ENCODE measurements at places on chromosomes 5 and 9.

- DNase-seq, result no peak
Measured at GRCh38 chr5:55918087-55919035, 67.2 kb downstream of the IL31RA start.

DNA sequence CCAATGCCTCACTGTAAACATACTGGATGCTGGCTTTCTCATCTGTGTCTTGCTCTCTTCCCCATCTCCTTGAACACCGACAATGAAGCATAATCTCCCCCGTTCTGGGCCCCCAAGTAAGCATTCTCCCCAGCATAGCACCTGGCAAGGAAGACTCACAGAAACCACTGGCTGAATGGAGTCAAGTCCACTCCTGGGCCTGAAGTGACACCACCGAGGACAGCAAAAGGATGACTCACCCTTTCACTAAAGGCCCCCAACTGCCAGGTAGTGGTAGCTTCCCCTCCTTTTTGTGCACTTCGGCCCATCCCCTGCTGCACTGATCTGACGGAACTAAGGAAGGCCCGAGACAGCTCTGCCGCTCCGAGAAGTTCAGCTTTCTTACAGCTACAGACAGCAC lies 9.4 kb downstream of the VDAC1 start:
- DNase-seq, result no peak

DNA sequence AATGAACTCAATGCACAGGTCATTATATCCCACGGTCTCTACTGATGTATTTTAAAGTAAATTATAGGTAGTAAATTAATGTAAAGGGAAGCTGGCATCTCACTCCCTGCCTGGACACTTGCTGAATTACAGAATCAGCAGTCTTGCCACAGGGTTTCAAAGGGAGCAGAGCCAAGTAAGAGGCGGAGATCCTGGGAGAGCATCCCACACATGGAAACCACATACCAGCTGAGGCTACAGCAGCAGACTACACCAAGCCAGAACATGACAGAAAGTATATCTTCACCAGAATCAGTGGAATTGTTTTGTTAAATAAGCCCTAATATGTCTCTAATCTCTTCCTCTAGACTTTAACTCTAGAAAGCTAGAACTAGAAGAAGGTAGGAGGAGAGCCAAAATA lies 1689.2 kb upstream of the WWC1 start:
- DNase-seq, result no peak

- DNase-seq, result peak; percentile 56
Measured at GRCh38 chr9:18985464-18985951, 47.5 kb downstream of the SAXO1 start.

GRCh38 chr9:113154471-113154870 lies 3.7 kb downstream of the SLC31A2 start:
- DNase-seq, result no peak

GRCh38 chr5:95983509-95983908 lies 21.9 kb upstream of the ELL2 start:
- DNase-seq, result no peak

DNA sequence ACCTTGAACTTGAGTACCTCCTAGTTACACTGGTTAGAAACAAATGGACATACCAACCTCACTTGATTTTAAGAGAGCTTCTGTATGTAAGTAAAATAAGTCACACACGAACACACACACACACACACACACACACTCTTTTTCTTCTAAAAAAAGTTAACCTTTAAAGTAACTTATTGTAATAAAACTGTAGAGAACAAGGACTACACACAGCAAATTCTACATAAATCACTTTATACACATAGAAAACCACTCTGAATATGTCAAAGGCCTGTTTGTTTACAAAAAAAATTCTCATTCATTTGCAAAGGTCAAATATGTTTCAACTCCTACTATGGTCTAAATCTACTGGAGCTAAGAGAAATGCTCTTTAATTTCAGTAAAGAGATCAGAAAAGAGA lies 29.1 kb downstream of the GIN1 start:
- no peak for DNase-seq

GRCh38 chr5:132209131-132209530 lies 18.5 kb downstream of the P4HA2 start:
- no peak for DNase-seq

- peak; percentile 6 for DNase-seq
Measured at GRCh38 chr9:104682642-104683041, 11.7 kb upstream of the OR13D1 start.

DNA sequence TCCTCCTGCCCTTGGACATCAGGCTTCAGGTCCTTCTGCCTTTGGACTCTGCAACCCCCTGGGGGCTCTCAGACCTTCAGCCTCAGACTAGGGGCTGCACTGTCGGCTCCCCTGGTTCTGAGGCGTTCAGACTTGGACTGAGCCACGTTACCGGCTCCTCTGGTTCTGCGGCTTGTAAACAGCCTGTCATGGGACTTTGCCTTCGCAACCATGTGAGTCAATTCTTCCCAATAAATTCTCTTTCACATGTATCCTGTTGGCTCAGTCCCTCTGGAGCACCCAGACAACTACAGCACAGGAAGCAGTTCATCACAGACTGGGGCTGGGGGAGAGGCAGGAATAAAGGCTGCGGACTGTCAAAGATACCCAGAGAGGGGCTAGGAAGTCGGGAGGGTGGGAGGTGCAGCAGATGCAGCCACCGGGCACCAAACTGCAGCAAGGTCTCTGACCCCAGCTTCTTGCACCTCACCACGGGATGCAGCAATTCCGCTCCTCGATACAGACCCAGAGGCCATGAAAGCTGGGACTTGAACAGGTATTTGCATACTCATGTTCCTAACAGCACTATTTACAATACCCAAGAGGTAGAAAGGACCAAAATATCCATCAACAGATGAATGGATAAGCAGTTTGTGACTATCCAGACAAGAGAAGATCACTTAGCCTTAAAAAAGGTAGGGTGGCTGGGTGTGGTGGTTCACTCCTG lies 100.8 kb downstream of the COL23A1 start:
- no peak for DNase-seq

- no peak for DNase-seq
Measured at GRCh38 chr9:136545692-136545964, 220 bp downstream of the NOTCH1 start.

DNA sequence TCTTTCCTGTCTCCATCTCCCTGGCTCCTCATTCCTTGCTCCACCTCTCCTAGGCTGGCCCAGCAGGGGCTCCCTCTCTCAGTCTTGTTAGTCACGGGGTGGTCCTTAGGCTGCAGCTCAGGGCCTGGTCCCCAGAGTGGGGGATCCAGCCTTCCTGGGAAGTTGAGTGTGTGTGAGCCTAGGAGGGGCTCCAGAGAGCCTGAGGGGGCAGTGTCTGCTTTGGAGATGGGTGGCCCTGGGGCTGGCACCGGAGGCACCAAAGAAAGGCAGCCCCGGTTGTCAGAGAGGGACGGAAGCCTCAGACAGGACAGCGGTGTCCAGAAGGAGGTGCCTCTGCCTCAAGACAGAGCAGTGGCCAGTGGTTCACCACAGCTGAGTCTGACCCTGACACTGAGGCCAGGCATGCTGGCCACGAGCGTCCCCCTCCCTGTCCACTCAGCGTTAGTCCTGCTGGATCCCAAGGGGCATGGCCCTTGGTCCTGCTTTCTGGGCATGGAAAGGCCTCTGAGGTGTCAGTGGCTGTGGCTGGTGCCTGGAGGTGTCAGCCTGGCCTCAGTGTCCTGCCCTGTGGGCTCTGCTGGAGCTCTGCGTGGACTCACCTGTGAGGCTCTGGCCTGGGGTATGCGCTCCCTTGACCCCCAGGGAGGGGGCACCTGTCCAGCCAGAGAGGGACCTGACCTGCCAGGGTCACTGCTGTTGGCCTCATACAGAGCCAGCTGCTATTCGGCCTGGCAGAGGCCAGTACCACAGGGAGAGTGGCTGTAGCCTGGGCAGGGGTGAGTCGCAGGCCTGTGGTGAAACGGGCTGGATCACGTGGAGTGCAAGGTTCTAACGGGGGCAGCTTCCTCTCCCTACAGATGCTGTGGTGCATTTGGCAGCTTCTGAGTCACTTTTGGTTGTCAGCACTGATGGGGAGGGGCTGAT lies 130.6 kb downstream of the CACNA1B start:
- DNase-seq, result no peak

GRCh38 chr9:127264462-127265219 lies at the start of gene GARNL3:
Gene GARNL3 (plus strand): TSS chr9:127264774. CDS start chr9:127264878, 104 bp downstream.
- no peak for DNase-seq

DNA sequence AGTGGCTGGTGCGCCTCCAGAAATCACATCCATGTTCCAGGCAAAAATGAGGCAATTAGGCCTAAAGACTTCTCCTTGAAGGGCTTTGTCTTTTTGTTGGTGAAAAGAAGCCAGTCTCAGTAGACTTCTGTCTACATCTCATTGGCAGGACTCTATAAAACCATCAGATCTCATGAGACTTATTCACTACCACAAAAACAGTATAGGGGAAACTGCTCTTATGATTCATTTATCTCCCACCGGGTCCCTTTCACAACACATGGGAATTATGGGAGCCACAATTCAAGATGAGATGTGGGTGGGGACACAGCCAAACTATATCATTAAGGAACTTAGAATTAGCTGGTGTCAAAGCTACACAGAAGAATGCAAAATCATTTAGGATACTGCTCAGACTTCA lies 77.7 kb upstream of the SNX2 start:
- DNase-seq, result no peak

Measured in GM04503 (cell line).